ENCODE measurements at places on chromosomes 4 and X.

DNA sequence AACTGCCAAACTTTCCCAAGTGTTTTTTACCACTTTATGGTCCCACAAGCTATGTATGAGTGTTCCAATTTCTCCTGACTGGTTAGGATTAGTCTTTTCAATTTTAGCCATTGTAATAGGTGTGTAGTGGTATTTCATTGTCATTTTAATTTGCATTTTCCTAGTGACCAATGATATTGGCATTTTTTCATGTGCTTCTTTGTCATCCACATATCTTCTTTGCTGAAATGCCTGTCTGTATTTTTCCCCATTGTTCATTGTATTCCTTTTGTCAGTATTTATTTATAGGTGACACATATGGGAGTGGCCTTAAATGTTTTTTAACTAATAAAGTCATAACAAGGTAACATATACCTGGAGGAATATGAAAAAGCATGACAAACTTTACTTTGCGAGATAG is 9.2 kb upstream of the UBE2D3 start:
- DNase-seq = no peak

GRCh38 chrX:40285876-40286275 is 188.1 kb upstream of the BCOR start:
- DNase-seq = no peak

- DNase-seq = no peak
These were observed 2.8 kb downstream of the ANKRD37 start for GRCh38 chr4:185399466-185399865.

GRCh38 chrX:50103176-50103575 is 97.6 kb downstream of the AKAP4 start:
- no peak for DNase-seq

DNA sequence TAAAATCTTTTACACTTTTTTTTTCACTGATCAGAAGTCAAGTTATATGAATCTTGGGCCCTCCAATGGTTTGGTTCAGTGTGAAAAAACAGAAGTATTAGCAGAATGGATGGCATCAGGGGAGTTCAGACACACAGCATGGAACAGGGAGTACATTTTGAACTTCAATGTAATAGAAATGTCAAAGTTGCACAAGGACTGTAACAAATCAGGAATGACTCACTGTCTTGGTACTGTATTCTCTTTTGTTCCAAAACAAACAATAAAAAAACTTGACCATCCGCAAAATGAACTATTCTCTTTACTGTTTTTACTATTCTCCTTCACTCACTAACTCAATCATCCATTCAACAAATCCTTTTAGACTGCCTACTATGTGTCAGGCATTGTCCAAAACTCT is 401.0 kb downstream of the FSTL5 start:
- no peak for DNase-seq

DNA sequence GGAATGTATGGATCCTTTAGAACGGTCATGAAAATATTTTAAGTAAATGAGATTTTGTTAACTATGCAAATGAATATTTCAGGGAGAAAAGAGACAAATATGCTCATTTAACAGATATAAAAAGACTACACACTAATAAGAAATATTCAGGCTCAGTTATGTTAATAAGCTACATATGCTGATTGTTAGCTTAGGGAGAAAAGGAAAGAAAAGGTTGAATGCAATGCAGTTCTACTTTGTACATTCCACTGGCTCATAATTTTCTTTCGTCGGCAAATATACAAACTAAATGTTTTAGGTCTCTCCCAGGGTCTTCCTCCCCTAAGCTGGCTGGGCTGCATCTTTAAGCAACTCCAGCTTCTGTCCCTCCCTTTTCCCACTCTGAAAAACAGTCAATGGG is 2.7 kb upstream of the RTL3 start:
- no peak for DNase-seq

- no peak for DNase-seq
These were observed 53.3 kb upstream of the STIM2 start for GRCh38 chr4:26807330-26807729.

GRCh38 chr4:142952821-142953580 is 106.9 kb upstream of the INPP4B start:
- no peak for DNase-seq

DNA sequence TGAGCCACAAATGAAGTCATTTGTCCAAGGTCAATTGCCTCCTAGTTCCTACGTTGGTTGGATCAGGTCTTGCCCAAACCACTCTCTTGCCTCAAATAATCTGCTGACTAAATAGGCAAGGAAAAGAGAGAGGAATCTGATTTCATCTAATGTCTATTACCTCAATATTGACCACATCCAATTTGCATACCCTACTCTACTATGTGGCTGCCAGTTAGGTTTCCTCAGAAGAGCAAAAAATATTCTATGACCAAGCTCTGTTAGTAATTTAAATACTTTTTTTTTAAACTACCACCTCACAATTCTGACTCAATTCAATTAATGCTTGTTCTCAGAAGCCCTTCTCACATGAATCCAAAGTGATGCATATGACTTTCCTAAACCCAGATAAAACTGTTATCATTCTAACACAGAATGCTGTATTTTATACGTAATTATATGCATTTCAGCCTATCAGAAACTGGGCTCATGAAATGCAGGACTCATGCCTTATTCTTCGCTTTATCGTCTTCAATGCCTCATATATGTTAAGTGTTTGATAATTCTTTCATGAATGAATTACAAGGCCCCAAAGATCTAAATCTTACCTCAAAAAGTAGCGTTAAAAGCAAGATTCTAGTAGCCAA is 98.6 kb downstream of the HUWE1 start:
- DNase-seq = no peak

DNA sequence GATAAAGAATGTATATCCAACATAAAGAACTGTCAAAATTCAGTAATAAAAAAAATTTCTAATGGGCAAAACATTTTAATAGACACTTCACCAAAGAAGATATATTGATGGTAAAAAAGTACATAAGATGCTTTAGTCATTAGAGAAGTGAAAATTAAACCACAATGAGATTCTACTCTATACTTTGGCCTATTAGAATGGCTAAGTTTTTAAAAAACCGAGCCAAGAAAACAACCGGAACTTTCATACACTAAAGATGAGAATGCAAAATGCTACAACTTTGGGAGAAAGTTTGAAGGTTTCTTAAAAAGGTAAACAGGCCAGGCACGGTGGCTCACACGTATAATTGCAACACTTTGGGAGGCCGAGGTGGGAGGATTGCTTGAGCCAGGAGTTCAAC is 20.8 kb downstream of the CNOT6L start:
- DNase-seq = no peak

DNA sequence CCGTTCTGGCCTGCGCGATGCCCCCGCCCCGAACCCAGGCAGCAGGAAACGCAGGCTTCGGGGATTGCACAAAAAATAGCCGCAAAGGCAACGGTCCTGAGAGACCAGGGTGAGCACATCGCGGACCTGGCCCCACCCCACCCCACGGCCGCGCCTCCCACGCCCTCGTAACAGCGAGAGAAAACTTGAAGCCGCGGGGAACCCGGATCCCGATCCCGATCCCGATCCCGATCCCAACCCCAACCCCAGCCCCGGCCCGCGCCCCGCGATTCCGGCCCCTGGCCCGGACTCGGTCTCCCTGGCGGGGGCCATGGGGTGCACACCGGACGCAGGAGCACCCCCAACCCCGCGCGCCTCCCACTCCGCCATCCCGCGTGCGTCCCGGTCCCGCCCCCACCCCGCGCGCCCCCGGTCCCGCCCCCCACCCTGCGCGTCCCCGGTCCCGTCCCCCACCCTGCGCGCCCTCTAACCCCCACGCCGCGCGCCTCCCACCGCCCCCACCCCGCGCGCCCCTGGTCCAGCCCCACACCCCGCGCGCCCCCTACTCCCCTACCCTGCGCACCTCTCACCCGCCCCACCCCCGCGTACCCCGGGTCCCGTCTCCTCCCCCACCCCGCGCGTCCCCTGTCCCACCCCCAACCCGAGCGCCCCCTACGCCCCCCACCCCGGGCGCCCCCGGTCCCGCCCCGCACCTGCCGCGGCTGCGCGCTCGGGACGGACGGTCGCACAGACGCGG is 29.0 kb downstream of the NOP14 start:
- peak; percentile 59 for DNase-seq

DNA sequence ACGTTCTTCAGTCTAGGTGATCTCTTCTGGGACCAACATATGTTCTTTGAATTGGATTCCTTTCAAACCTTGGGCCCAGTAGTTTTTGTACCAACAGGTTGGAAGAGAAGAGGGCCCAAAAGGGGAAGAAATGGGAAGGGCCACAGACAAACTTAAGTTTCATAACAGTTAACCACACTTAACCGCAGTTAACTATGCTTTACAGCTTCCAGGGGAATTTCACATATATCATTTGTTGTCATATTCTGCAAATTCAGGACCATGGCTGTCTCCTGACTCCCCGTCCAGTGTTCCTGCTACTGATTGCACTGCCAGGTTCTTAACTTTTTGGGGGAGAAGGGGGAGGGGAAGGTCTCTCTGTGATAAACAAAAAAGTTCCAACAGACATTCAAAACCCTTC is 34.6 kb downstream of the RTL5 start:
- DNase-seq = no peak

DNA sequence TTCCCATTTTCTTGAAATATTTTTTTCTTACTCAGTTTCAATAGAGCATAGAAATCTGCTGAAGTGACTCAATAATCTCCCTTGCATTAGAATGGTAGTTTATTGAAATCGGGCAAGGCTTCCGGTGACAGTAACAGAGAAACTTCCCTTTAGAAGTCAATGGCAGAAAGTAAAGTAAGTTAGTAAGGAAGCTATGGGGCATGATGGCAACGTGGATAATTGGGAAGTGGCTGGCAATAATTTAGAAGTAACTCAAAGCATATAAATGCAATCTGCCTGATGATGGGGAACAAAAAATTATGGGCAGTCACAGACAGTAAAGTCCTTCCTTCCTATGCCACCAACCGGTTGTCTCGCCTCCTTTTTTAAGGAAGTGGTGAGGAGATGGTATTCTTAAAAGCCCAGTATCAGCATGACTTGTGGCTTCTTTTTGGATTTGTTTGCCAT is 7.6 kb downstream of the CYBB start:
- no peak for DNase-seq

GRCh38 chrX:48472851-48473703 is 2.9 kb upstream of the FTSJ1 start:
- DNase-seq = no peak

DNA sequence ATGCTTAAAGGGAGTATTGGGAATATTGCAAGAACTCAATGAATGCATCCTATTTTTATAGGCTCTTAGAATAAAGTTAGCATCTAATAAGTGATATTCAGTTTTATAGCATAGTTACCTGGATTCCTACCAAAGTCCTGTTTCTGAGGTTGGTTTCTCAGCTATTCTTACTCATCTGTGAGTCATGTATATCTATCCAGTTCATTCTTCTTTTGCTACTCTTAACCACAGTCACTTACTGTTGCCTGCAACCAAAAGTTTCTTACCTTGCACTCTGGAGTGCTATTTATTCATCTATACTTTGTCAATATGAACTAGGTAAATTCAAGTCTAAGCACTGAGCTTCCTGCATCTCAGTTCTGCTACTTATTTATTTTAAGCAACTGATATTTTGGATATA is 322.5 kb downstream of the HS3ST1 start:
- no peak for DNase-seq

DNA sequence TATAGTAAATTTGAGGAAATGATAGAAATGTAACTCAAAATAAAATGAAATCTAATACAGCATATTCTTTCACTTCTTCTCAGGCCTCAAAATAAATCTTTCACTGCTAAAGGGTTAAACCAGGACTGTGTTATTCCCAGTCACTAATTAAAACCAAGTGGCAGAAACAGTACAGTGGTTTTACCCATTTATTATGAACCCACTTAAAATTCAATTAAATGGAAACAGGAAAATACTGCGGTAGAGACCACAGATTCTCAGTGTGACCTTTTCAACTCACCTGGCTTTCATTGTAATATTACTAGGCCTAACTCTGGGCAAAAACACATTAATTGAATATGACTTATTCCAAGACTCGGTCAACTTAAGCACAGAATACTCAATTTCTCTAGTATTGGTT is 176.5 kb upstream of the DKK2 start:
- no peak for DNase-seq

DNA sequence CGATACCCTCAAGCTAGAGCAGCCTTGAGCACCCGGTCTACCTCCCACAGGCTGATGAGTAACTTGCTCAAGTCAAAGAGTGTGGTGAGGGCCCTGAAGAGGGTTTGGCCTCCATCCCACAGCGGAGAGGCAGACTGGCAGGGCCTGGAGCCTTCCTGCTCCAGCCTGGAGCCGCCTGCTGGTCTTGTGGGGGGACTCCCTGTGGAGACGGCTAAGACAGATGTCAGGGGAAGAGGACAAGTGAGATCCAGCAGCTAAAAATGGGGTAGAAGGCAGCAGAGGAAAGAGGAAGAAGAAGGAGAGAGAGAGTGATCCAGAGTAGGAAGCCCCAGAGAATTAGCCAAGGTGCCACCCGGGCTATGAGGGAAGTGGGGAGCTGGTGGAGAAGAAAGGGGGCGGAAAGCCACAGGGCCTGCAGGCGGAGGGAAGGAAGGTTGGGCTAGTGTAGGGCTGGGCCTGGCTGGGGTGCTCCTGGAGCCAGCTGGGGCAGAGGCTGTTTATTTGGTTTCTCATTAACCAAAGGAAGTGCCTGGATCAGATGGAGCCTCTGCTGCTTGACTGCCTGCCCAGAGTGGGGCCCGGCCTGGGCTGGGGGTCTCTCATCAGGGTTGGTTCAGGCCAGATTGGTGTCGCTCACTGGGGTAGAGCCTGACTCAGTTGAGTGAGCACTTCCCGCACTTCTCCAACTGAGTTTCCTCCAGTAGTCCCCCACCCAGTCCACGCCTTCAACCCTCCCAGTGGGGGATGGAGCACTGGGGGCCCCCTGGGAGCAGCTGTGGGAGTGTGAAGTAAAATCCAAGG is 14.2 kb downstream of the EFNB1 start:
- DNase-seq = no peak

- DNase-seq = no peak
These were observed 238.9 kb downstream of the SLC7A11 start for GRCh38 chr4:138003248-138003647.

GRCh38 chr4:118848242-118848641 is 12.3 kb upstream of the SEC24D start:
- no peak for DNase-seq

DNA sequence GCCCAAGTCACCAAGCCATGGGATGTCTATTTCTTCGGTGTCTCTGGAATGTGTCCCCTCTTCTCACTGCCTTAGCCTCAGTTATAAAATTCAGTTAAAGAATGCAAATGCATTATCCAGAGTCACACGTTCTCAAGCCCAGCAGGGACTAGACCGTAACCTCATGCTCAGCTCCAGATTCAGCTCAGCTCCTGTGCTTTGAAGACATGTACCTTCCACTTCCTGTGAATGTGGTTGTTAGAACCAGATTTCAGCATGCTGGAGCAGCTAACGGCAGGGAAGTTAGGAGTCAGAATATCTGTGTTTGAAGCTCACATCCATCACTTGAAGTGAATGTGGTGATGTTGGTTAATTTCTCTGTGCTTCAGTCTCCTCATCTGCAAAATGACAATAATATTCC is 26.7 kb downstream of the GEMIN8 start:
- no peak for DNase-seq

DNA sequence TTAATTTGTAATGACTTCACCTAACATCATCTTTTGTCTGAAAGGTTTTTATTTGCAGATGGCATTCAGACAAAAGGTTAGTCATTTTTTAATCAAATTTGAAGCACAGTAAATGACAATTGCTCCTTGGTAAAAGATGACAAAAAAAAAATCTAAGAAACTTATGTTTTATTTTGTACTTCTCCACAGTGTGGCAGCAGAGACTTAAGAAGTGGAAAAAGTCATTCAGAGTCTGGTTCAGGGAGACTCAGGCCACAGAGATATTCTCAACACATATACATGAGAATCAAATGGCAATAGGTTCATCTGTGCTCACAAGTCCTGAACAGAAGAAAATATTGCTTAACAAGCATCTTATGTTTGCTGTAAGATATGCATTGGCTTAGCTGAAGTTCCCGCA is 436.2 kb downstream of the KCNIP4 start:
- DNase-seq = peak; percentile 7
